MCF 10A (cell line): ENCODE measurements at places on chromosomes 1 and 21.

DNA sequence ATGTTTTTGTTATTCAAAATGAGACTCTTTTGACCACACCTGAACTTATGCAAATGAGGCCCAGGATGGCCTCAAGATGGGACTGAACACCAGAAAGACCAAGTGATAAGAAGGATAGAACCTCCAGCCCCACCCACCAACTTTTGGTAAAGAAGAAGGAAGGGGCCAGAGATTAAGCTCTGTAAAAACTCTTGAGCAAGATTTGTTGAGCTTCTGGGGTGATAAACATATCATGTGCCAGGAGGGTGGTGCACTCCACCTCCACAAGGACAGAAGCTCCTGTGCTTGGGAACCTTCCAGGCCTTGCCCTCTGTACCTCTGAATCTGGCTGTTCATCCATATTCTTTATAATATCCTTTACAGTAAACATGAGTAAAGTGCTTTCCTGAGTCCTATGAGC is 5.3 kb downstream of the RSPH1 start:
- no peak for DNase-seq

DNA sequence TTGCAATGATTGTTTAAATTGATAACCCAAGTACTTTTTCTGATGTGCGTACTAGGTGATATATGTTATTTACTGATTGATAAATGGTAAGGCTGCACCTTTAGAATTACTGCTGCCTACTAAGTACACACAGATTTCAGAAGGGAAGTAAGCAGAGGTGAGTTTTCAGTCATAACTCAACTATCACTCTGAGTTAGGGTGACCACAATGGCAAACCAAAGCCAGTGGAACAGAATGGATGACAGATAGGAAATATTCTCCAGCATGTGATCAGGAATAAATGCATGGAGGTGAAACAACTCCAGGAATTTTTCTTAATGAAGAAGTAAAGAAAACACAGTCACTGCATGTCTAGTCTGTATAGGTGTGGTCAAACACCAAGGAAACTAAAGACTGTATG is 7.5 kb upstream of the KCNJ15 start:
- no peak for DNase-seq

DNA sequence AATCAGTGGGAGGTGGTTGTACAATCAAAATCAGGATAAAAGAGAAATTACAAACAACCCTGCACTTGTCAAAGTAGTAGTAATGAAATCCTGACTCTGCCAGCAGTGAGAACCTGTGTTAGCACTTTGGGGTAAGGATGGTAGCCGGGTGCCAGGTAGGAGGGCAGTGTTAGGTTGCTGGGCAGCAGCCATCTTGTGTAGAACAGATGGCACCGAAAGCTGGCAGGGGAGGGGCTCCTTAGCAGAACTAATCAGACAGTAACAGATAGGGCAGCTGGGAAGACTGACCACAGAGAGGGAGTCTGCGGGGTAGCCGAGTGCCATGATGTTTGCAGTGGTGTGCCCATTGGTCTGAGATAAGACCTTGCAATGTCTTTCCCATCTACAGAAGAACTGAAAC is 137.3 kb downstream of the SDCCAG8 start:
- DNase-seq, result no peak

DNA sequence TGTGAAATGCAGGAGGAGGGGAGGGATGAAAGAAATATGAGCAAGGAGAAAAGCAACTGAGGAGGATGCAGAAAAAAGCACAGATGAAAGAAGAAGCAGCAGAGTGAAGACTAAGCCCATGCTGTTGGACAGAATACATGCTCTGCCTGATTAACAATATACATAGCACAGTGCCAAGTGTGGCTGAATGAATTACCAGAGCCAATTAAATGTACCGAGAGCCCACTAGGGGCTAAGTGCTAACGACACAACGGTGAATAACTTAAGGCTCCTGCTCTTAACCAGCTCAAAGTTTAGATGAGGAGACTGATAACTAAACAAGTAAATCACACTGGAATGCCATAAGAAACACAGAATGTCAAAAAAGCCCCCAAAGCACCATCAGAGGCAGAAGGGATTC is 15.6 kb downstream of the CADM3 start:
- DNase-seq, result no peak

GRCh38 chr1:58402444-58402843 is 144.1 kb downstream of the OMA1 start:
- DNase-seq, result no peak
